Effector CD4-positive, alpha-beta T cell (primary cell): ENCODE measurements at places on chromosomes 11 and 22.

DNA sequence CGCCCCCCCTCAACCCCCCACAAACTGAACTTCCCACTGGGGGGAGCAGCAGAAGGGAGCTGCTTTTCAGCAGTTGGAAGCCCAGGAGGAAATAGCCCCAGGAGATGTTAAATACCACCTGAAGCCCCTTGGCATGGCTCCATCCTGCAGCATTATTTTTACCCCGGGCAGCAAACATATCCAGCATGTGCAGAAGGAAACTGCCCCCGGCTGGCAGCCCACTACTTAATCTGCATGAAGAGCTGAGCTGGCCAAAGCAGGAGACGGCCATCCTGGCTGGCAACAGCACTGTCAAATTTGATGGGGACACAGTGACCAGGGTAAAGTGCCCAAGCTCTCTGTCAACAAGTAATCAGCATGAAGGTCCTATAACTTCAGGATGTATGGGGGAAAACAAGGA, 32.0 kb downstream of the BUD13 start:
- DNase-seq: no peak

DNA sequence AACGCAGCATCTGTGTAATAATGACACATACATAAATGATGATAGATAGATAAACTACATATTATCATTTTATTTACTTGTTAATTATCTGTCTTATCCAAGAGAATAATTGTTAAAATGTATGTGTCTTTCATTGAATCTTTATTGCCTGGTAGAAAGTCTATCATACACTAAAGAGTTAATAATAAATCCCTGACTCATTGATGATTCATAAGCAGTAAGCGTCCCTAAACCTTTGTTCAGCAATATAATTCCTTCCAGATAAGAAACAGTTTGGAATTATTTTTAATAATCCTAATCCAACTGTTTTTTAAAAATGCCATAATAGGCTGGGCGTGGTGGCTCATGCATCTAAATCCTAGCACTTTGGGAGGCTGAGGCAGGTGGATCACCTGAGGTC, 655.6 kb upstream of the CNTN5 start:
- no peak for DNase-seq

GRCh38 chr11:130068986-130069658, 572 bp upstream of the APLP2 start:
- peak; percentile 32 for DNase-seq

GRCh38 chr11:112025707-112026106, 499 bp downstream of the DLAT start:
- no peak for DNase-seq

GRCh38 chr11:44766972-44767278, 40.2 kb downstream of the TSPAN18 start:
- no peak for DNase-seq

GRCh38 chr11:34065505-34066203, 14.1 kb downstream of the CAPRIN1 start:
- no peak for DNase-seq

DNA sequence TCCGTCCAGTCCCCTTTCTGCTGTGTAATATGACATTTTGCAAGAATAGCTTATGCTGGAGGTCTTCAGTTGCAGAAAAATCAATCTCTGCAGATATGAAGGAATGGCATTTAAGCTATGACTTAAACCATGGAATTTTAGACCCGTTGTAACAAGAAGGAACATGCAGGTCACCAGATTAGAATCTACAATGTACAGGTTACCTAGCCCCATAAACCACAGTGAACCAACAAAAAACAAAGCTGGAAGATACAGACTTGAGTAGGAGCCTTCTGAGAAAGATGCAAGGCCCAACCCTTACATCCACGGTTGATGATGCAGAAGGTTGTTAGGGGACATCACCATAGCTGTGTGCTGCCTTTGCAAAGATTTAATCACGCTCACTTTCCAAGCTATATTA, 132.5 kb downstream of the WT1 start:
- DNase-seq: no peak

DNA sequence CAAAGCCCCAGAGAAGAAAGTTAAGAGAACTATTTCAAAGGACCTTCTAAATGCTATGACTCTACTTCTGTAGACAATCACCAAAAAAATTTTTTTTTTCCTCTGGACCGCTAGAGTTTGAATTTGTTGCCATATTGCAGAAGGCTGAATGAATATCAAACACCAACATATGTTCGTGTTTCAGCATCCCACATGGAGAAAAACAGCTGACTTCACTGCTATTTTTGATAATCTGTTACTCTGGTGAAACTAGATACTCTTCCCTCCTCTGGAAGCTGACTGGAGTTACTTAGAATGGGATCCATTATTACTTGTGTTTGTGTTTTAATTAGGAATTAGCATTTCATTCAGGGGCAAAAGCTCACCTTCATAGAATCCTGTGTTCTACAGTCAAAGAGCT, 447.0 kb downstream of the AASDHPPT start:
- no peak for DNase-seq

- DNase-seq: no peak
Observed at GRCh38 chr11:118820412-118821357, 29.7 kb upstream of the DDX6 start.

GRCh38 chr11:92249156-92249753, 24.6 kb downstream of the FAT3 start:
- DNase-seq: no peak

GRCh38 chr11:114321621-114322257, 25.5 kb downstream of the NNMT start:
- DNase-seq: no peak

- no peak for DNase-seq
Observed at GRCh38 chr11:118921121-118921928, 4.4 kb downstream of the BCL9L start.
